ENCODE measurements at places on chromosomes 11 and 22. TPM values are rescaled to one million over a fixed set of nuclear protein-coding genes. Genes with fewer than 3 reads are reported as not detected.

- DNase-seq = no peak
Observed at GRCh38 chr11:123760894-123761293, 6.6 kb upstream of the OR6X1 start.

GRCh38 chr11:123145220-123145619 is 49.8 kb downstream of the CLMP start:
- DNase-seq = no peak

DNA sequence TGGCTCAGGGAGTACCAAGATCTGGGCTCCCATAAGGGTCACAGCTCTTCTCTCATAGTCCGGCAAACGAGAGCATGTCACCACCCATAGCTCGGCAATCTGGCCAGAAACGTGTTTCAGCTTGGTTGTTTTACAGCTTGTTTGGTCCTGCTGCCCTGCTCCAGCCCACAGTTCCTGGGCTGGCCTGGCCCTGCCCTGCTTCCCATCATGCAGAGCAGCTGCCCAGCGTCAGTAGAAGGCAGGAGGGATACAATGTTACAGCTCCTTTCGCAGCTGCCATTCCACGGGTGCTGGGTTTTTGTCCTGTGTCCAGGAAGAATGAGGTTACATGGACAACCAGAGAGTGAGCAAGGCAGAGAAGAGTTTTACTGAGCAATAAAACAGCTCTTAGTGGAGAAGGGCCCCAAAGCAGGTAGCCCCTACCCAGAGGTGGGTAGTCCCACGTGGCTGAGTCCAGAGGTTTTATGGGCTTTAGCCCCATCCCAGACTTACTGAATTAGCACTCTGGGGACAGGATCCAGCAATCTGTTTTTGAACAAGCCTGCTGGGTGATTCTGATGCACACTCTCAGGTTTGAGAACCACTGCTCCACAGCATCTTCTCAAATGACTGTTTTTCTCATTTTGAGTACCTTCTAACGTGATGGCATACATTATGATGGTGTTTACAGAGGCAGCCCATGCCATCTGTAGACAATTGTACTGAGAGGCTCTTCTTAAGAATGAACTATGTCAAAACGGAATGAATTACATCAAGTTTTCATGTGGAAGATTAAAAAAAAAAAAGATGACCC is 5.8 kb upstream of the MS4A18 start:
- no peak for DNase-seq

DNA sequence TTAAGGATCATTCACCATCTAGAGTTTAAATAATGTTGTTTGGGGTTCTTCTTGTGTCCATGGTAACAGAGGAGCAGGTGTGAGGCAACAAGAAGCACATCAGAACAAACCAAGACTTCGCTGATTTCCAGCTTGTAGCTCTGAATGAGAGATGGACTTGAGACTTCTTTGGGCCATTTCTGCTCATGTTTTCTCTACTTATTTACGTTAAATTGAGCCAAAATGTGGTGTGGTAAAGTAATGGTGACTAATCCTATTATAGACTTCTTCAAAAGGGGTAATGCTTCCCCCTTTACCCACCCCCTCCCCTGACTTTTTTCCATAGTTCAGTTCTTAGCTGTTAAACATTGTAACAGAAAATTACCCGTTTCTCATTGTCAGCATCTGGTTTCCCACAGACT is 65.2 kb downstream of the CSTPP1 start:
- DNase-seq = no peak

DNA sequence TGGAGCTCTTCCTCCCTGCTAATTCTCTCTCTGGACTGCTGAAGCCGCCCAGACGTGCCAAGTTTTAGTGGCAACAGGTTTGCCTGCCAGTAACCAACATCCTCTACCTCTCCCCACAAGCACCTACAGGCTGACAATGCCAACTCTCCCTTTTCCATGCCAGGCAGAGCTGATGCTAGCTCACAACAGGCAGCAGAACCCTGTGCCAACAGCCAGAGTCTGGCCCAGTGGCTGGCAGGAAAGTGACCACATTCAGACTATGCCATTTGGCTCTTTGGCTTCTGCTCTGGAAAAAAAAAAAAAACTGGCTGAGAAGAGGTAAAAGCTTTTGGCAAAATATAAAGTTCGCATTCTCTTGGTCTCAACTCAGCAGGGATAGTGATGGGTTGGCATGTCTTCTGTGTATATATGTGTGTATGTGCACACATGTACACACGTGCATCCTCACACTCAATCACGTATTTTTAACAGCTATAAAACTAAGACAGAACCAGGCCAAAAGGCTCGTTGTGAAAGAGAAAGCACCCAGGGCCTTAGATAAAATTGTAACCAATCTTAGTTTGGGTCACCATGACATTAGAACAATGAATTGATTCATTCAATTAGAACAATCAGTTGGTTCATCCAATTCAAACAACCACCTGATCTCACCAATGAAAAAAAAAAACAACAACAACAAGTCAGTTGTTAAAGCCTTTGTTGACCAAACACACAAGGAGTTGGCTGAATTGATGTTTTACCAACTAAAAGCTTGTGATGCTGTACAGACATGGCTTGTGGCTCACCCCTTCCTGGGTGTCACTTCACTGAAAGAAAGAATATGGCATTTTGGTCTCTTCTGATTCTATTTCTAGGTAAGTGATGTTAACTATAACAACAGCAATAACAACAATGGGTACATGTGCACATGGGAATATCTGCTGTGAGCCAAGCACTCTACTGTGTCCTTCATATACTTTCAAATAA is 48.6 kb downstream of the TRIM29 start:
- no peak for DNase-seq

DNA sequence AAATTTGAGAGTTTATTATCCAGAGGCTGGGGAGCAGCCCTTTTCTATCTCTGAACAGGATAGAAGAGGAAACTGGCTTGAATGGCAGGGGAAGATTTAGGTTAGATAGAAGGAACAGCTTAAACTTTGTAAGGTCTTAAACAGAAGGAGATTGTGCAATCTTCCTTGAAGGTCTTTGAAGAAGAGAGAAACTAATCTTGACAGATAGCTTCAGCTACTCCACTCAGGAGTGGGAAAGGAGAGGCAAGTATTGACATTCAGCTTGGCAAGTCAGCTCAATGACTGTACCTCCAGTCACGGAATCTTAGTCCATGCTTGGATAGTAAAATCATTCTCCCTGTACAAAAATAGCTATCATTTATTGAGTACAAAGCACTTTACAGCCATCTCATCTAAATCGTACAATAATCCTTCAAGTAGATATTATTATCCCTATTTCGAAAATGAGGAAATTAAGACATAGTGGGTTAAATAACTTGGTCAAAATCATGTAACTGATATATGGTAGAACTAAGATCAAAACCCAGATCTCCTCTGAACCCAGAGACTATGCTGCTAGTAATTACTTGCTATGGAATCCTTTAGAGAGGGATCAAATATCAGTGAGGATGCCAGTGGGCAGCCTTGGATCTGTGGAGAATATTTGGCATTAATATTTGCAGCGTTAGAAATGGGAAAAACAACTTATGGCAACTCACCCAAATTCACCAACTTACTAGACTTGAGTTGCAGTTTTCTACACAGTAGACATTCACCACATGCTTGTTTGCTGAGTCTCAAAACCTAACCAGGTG is 14.6 kb downstream of the C11orf97 start:
- no peak for DNase-seq

GRCh38 chr22:43945632-43946383 is 9.4 kb upstream of the SAMM50 start:
- DNase-seq = no peak

GRCh38 chr11:57751676-57752253 is at the start of gene BTBD18:
Gene BTBD18 (minus strand): TSS chr11:57751819. CDS start chr11:57751188, 631 bp downstream.
- DNase-seq = no peak

DNA sequence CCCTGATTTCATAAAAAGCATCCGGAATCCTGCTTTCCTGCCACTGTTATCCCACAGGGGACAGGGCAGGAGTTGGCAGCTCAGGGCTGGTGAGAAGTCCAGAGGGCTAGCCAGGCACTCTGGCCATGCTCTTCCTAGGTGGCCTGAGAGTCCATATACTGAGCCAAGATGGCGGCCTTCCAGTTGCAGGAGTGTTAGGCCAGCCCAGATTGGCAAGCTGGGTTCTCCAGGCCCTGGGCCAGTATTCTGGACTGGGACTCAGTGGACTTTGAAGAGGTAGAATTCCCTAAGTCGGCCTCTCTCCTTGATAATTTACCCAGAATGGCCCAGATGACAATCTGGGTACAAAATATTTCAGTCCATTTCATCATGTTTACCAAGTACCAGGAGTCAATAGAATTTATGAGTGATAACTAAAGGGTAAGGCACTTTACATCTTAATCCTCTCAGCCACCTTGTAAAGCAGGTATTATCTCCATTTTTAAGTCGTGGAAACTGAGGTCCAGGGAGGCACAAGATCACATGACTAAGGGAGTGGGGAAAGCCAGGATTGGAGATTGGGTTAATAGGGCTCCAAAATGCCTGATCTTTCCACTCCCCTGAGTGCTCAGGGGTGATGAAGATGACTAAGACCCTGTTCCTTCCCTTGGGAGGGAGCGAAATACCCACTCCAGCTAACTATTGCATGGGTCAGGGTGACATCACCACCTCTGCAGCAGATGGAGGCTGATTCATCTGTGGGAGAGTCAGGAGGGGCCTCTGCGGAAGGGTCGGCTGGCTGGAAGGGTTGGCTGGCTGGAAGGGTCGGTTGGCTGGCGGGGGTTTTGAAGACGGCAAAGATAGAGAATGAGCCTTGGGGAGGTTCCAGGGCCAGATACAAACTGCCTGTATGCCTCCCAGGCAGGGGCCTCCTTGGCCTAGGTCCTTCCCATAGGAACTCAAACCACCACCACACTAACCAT is 1.2 kb upstream of the MICALL1 start:
- no peak for DNase-seq

DNA sequence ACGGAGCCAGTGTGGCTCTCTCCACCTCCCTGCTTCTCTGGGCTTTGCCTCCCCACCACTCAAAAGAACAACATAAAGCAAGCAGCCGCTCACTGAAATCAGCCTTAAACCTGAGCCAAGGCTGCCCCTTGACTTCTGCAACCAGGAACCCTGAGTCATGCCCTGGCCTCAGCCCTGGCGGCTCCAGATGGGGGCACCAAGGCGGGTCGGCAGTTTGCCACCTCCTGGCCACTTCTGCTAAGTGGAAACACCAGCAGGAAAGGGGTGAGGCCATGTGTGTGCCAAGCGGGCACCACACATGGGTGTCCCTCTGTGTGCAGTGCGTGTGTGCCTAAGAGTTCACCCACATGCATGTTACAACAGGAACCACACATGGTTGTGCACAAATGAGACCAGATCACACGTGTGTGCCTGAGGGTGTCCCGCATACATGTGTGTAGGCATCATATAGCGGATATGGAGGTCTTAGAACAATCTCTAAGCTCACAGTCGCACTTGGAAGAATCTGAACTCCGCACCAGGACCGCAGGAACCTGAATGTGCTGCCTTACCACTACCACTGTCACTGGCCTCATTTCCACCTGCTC is 221.2 kb downstream of the MN1 start:
- no peak for DNase-seq

DNA sequence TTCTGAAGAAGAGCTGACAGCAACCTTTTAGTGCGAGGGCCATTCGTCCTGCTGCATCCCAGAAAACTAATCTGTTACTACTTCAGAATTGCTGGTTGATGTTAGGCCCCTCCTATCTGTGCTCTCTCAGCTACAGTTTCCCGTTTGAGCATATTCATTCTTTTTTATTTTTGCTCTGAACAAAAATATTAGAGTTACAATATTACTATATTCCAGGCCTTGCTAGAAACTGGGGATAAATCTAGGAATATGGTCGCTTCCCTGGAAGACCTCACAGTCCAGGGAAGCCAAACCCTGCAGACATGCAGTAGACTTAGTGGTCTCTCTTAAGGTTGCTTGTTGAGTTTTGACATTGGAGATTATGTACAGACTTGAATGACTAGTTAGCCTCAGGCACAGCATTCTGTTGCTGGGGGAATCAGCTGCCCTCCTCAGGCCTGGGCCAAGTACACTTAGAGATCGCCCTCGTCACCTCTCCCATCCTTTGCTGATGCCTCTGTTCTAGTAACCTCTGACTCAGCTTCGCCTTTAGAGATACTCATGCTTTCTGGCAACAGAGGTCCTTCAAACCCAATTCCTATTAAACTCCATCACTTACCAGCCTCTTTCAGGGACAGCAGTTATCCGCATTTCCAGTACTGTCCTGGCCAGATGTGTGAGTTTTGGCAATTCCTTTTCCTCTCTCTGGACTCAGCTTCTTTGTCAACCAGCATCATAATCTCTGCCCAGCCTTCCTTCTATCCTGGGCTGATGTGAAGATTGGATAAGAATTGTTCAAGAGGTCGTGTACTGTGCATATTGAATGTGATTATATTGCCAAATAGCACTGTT is 698 bp upstream of the ANAPC15 start:
- no peak for DNase-seq

DNA sequence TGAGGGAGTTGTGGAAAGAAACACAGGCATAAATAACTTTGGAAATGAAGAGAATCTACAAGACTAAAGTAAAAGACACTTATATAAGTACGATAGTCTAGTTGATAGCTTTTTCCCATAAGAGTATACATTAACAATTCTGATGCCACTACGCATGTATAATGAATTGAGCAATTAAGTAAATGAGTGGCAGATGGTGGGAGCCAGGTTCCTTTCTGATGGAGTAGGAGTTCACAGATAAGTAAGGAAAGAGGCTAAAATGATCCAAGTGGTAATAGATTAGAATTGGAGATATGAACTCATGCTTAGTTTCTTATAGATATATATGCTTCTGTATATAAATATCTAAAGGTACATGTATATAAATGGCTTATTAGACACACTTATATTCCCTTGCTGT is 368.3 kb downstream of the FAM181B start:
- DNase-seq = no peak

DNA sequence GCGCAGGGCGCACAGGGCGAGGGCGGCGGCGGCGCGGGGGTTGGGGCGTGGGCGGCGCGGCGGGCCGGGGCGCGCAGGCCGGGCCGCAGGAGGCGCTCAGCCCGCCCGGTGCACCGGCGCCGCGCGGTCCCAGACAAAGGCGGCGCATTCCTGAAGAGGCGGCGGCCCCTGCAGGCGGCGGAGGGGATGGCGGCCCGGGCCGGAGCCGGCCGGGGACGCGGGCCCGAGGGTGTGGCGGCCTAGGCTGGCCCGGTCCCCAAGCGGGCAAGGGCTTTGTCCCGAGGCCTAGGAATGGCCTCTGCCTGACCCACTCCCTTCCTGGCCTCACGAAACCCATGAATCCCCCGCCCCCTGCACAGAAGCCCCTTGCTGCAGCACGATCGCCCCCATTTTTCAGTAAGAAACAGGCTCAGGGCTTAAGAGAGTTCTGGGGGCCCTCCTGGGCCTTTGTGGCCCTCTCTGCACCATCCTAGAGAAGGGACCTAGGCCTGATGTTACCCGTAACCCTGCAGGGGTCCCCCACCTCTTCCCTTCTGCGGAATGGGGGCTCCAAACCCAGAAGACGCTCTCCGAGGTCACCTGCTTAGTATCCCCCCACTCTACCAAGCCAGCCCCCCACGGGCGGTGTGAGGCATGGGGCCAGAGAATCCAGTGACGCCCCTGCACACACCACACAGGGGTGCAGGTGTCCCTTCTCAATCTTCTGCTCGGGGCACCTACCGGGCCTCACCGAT is at the start of gene RTN4R:
TSS of gene RTN4R (minus strand) at position 40 of the 734 bp plus-strand sequence. CDS start 226 bp downstream, outside the sequence.
- DNase-seq = no peak

GRCh38 chr22:18929459-18929858 is 6.6 kb downstream of the PRODH start:
- no peak for DNase-seq

The MUC5AC gene
- total RNA-seq = not detected

The MYO7A gene
- 7.0 TPM for total RNA-seq

The EMID1 gene
- 0.43 TPM for total RNA-seq

The RFPL2 gene
- not detected for total RNA-seq

Measured in Right ventricle myocardium inferior (tissue), 1 donor.